Stimulated activated CD4-positive, alpha-beta T cell treated with anti-CD3 and anti-CD28 coated beads, Interleukin-4, amount 100 ng/mL, for 24 hours (primary cell): ENCODE measurements at places on chromosomes 5 and 9.

DNA sequence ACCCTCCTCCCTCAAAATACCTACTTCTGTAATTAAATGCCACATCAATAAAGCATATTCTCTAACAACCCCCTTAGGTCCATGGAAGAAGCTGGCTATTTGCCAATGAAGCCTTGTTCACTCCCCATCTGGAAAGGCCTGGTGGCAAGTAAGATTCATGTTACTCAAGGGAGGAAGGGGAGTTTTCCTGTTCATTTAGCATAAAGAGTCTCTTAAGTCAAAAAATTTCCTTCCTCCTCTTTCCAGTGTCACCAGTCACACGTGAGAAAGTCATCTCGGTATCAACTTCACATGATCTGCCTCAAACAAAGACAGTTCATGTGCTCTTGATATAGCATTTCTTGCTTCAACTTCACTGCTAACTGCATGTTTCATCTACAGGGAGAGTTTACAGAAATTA lies 32.7 kb upstream of the RIC1 start:
- DNase-seq: no peak

DNA sequence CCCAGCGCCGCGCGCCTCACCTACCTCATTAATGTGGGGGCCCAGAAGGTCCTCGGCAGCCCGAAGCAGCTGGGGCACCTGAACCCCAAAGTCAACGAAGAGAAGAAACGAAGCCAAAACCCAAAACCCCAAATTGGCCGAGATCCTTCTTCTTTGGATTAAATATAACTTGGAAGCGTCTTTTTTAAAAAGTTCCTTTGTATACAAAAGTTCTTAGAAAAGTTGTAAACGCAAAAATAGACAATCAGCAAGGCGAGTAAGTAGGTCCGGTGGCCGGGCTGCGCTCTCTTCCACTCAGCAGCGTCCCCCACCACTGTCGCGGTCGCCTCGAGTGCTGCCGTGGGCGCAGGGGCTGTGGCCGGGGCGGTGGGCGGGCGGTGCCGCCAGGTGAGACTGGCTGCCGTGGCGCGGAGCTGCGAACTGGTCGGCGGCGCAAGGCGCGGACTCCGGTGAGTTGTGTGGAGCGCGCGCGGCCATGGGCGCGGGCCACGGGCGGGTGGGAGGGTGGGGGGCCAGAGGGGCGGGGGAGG lies 360 bp downstream of the KLF4 start:
- no peak for DNase-seq

DNA sequence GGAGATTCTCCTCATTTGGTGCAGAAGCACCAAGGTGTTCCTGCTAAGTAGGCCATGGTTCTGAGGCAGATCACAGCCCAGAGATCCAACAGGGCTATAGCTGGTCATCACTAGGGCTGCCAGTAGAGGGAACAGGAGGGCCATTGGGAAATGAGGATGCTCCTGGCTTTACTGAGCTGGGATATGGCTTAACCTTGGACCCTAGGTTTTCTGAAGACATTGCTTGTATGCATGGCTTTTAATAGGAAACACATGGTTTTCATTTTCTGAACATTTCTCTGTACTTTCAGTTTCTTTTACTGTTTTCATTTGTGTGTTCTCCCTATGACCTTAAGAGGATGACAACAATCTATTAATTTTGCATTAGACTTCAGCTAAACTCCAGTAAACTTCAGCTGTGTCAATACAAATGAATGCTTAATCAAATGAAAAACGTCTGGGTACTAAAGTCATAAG lies at the start of gene IFNW1:
TSS of gene IFNW1 (minus strand) at position 406 of the 456 bp plus-strand sequence. CDS start at position 144, 262 bp downstream.
- no peak for DNase-seq

DNA sequence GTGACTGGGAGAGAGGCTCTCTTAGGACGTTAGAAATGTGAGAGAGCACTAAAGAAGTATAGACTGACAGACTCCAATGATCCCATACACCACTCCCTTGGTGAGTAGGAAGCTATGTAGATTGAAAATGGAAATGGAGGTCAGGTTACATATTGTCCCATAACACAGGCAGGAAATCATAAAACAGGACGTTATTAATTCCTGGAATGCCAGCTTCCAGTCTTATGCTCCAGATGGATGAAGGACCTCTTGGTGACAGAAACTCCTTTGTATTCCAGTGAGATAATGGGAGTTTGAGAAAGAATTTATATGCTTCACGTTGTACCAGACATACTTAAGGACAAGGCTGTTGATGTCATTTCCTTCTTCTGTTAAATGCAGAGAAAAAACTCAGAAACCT lies 338.2 kb upstream of the ITGA1 start:
- DNase-seq: no peak

DNA sequence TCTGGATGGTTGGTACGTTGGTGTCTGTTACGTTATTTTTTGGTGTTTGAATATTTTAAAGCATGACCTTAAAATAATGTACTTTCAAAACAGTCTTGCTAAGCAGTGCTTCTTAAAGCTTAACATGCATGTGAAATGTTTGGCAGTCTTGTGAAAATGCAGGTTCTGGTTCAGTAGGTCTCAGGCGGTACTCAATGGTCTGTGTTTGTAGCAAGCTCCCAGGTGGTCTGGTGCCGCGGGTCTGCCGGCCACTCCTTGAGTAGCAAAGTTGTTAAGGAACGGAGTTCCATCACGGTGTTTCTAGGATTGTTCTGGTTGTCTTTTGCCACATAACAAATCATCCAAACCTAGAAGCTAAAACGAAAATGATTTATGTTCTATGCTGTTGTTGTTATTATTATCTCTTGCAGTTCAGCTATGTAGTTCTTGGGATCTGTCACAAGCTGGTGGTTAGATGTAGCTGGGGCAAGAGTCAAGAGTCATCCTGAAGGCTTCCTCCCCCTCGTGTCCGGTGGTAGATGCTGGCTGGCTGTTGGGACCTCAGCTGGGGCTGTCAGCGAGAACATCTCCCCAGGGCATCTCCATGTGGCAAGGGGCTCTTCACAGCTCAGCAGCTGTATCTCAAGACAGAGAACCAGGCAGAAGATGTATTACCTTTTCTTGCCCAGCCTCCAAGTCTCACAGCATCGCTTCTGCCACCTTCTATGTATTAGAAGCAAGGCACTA lies 186.8 kb downstream of the PALM2AKAP2 start:
- DNase-seq: no peak

GRCh38 chr5:41821051-41821450 lies 49.2 kb downstream of the OXCT1 start:
- DNase-seq: no peak

- DNase-seq: no peak
These were observed 224.4 kb downstream of the EBF1 start for GRCh38 chr5:158875272-158875679.

GRCh38 chr9:86774116-86774515 lies 173.2 kb downstream of the GAS1 start:
- no peak for DNase-seq

GRCh38 chr5:137329586-137330296 lies 169.4 kb downstream of the SPOCK1 start:
- DNase-seq: no peak

- no peak for DNase-seq
These were observed 288.0 kb downstream of the ICE1 start for GRCh38 chr5:5710471-5710870.

GRCh38 chr5:102664616-102665335 lies 90.3 kb upstream of the PAM start:
- no peak for DNase-seq

- DNase-seq: no peak
These were observed 1.6 kb downstream of the C9orf152 start for GRCh38 chr9:110206389-110206788.

GRCh38 chr5:110630350-110630749 lies 96.1 kb downstream of the TMEM232 start:
- no peak for DNase-seq

GRCh38 chr5:99000876-99001275 lies 72.1 kb upstream of the CHD1 start:
- no peak for DNase-seq

DNA sequence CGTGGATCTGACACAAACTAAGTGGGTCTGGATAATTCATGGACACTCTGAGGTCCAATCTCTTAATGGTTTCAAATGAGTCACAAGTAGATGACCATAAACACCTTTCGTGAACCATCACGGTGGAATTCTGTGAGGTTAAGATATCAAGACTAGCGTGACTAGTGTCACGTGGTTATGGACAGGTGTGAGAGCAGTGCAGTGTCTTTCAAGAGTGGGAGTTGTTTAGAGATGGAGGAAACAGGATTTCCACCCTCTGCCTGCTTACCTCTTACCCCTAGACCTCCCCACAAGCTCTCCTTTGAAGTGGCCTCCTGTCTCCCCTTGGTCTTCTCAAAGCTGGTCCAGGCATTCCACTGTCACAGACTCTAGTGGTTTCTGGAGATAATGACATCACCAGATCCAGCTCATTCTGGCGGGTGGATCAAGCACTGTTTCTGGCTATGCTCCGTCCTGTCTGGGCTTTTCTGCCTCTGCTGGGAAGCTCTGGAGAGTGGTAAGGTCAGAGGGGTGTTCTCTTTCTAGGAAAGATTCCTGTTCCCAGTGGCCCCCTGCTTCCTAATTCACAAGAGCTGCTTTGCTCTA lies 20.0 kb upstream of the ZNF782 start:
- no peak for DNase-seq

DNA sequence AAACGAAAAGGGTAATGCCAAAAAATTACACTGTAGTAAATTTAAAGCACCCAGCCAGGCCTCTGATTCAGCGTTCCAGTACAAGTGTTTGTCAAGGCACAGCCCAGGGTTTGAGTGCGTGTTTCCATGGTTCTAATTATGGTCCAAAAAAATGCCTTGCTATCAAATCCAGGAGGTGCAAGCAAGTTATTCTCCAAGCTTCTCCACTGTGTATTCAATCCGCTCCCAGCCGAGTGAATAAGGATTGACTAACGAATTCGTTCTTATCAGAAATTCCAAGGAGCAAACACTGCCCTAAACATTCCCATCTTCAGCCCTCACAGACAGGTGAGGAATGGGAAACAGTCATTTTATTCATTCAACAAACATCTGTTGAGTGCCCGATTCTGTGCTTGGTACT lies 103.3 kb upstream of the WWC1 start:
- no peak for DNase-seq

DNA sequence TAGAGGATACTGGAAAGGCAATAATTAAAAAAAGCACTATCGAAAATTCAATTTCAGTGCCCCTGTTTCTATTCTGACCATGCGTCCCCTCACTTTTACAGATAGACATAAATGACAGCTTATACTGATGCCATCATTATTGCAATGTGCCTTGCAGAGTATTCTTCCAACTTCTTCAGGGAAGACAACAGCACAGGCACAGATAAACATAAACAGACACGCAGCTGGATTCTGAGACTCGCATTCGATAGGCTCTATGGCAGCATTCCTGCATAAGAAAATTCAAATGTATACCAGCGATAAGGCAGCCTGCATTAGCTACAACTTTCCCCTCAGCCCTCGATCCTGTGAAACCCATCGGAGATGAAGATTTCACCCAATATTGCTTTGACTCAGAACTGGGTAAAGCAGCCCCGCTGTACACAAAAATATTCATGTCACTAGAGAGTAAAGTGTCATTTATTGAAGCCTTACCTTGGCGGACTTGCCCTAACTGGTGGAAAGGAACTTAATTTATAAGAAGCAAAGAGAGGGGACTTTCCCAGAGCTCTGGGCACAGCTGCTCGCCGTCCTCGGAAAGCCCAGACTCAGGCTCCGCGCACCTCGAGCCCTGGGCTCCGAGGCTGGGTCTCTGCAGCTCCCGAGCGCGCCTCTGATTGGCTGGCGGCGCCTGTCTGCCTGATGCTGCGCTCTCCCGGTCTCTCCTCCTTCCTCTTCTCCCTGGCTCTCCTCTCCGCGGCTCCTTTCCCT lies at the start of gene CDH18:
TSS of gene CDH18 (minus strand) at position 589 of the 750 bp plus-strand sequence. CDS start 149,214 bp downstream, outside the sequence.
- DNase-seq: no peak

GRCh38 chr9:91073049-91073810 lies 271.6 kb downstream of the SYK start:
- no peak for DNase-seq

DNA sequence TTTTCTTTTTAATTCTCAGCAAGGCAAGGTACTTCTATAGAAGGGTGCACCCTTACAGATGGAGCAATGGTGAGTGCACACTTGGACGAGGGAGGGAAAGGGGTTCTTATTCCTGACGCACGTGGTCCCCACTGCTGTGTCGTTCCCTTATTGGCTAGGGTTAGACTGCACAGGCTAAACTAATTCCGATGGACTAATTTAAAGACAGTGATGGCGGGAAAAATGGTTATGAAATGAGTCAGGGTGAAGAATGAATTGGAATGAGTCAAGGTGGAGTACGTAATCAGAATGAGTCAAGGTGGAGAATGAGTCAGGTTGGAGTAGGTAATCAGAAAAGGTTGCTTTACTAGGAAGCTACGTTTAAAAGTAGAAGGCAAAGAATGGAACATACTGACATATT lies 2.1 kb upstream of the HMGCS1 start:
- DNase-seq: peak; percentile 57
